ENCODE measurements at places on chromosomes 2 and 18.

DNA sequence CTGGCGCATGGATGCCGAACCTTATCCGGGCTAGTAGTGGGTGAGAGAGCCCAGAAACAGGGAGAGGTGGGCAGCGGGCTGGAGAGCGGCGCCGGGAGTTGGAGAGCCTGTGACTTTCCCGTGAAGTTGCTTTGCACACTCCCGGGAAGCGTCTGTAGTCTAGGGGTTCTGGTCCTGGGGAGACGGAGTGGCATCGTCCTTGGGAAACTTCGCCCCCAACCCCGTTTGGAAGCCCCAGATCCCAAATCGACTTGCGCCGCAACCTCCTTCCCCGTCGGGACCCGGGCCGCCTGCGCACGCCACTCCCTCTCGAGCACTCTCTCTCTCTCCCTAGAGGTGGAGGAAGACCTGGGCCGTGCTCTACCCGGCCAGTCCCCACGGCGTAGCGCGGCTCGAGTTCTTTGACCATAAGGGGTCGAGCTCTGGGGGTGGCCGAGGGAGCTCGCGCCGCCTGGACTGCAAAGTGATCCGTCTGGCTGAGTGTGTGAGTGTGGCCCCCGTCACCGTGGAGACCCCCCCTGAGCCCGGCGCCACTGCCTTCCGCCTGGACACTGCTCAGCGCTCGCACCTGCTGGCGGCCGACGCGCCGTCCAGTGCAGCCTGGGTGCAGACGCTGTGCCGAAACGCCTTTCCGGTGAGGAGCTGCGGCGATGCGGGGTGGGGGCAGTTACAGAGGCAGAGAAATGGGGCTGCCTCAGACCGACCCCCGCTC, 456 bp downstream of the DOK1 start:
- DNase-seq = peak; percentile 65

GRCh38 chr2:190534310-190535120, at the start of gene NEMP2:
Gene NEMP2 (minus strand): TSS chr2:190534722. CDS start chr2:190534655, 67 bp downstream.
- DNase-seq = peak; percentile 91

- DNase-seq = no peak
Measured at GRCh38 chr2:241535871-241536655, 22.5 kb upstream of the BOK start.

- DNase-seq = no peak
Measured at GRCh38 chr2:105806996-105807395, 62.3 kb downstream of the NCK2 start.

DNA sequence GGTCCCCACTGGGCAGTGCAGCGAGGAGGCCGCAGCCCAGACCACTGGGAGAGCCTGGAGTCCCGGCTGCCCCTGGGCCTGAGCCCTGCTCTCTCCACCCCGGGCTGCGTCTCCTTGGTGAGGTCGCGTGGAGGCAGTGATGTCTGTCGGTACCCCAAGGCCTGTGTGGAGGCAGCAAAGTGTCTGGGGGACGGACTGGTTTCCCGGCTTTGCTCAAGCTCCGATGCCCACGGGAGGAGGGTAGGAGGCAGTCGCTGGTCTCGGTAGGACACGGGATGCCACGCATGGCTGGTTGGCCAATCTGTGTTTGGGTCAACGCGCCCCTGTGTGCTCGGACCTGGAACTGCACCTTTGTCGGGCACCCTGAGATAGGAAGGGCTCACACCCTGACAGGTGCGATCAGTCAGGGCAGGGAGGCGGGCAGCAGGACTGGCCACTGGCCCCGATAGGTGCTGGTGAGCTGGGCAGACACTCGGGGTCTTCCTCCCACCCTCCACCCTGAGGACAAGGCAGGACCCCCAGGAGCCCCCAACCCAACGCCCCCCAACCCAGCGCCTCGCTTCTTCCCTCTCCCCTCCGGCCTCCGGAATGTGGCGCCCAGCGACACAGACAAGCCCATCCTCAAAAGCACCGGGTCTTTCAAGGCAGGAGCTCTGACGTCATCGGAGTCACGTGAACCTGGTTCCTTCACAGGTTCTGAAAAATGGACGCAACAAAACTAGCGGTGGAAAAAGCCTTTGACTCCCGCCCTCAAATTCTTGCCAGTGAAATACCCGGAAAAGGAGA, 288.6 kb downstream of the NDUFA10 start:
- DNase-seq = peak; percentile 19

DNA sequence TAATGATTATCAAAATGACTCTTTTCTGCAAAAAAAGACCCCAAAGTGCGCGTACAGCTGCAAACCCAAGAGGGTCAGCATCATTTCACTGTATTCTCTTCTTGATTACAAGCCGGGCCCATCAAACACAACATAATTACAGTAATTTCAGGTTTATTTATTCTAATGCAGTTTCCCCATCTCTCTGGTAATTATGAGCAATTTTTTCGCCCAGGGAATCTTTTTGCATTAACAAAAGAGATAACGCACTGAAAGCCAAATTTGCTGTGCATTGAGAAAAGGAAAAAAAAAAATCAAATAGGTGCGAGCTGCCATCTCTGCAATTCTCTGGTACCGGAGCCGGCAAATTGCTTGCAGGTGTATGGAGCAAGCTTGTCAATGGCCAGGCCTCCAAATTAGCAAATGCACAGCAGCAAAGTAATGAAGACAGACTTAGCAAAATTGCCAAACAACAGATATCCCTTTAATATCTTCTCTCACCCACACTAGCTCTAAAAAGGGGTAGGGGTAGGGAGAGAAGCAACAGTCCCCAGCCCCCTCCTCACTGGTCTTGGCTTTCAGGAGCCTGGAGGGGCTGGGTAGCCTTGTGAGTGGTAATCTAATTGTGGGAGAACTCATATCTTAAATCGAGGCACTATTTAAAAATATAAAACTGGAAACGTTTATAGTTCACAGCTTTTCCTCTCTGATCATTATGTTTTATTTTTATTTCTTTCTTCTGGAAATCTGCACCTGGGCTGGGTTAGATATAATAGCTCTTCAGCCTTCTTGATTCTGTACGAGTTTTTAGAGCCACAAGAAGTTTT, 6.7 kb downstream of the DLX1 start:
- no peak for DNase-seq

DNA sequence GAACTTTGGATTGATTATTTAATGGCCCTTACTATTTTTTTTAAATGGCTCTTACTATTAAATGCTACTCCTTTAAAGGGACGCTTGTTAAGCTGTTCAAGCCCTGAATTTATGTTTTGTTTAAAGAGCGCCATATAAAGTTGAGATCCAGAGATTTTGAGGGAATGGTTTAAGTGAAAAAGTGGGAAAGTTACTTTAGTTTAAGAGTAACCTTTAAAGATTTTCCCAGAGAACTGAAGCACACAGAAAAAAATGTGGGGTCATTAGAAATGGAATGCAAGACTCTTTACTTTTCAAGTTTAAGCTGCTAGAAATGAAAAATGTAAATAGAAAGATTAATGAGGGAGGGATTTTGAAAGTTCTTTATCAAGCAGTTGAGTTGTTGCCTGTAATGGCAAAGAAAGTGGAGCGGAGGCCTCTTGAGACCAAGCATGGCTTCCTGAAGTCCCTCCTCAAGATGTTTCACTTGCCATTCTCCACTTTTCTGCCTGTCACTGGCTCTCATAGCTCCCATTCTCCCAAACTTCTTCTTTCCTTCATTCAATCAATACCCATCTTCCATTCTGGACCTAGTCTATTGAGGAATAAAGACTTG, 93.2 kb downstream of the KCNS3 start:
- DNase-seq = no peak

- no peak for DNase-seq
Measured at GRCh38 chr2:107525406-107525805, 301.3 kb upstream of the RGPD4 start.

GRCh38 chr2:214376618-214377285, 34.1 kb upstream of the VWC2L start:
- DNase-seq = no peak

GRCh38 chr2:169034256-169034655, 3.1 kb upstream of the ABCB11 start:
- DNase-seq = no peak

DNA sequence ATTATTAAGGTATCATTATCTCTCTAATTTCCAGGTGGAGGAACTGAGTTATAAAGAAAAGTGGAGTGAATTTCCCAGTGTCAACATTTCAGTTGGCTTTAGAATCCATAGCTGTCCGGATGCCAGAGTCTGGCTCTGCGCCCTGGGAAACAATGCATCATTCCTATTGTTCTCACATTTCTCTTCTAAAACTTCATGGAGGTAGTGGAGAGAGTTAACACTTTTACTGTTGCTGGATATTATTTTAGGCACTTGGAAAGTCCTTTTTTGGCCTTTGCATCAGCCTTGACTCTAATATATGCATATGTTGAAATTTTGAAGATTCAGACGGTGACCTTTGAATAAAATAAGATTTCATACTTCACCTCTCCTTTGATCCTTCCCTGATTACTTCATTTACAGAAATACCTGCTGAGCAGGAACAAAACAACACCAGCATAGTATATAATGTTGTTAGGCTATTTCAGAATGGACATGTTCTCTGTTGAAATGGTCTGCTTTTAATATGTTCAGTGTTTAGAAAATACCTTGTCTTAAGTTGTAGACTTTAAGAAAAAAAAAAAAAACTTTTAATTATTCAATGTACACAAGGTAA, 148.8 kb downstream of the EPHA4 start:
- no peak for DNase-seq

- no peak for DNase-seq
Measured at GRCh38 chr2:67243919-67244318, 153.2 kb upstream of the ETAA1 start.

DNA sequence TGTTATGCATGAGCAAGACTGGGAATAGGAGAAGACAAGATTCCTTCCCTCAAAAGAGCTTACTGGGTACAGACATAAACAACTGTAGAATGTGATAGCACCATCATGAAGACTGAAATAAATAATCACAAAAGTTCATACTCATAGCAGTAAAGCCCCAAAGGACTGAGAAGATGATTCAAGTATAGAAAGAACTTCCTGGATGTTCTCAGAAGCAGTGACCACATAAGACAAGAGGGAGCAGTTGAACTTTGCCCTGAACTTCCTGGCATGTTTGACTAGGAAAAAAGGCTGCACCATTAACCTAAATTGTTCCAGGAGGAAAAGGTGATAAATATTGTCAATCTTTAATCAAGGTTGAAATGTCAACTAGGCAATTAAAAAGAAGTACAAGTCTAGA, 57.8 kb upstream of the CCDC141 start:
- no peak for DNase-seq

GRCh38 chr2:48227617-48228344, 302.2 kb upstream of the STON1 start:
- DNase-seq = no peak

GRCh38 chr18:58190842-58191530, 147.0 kb downstream of the NEDD4L start:
- DNase-seq = peak; percentile 85

DNA sequence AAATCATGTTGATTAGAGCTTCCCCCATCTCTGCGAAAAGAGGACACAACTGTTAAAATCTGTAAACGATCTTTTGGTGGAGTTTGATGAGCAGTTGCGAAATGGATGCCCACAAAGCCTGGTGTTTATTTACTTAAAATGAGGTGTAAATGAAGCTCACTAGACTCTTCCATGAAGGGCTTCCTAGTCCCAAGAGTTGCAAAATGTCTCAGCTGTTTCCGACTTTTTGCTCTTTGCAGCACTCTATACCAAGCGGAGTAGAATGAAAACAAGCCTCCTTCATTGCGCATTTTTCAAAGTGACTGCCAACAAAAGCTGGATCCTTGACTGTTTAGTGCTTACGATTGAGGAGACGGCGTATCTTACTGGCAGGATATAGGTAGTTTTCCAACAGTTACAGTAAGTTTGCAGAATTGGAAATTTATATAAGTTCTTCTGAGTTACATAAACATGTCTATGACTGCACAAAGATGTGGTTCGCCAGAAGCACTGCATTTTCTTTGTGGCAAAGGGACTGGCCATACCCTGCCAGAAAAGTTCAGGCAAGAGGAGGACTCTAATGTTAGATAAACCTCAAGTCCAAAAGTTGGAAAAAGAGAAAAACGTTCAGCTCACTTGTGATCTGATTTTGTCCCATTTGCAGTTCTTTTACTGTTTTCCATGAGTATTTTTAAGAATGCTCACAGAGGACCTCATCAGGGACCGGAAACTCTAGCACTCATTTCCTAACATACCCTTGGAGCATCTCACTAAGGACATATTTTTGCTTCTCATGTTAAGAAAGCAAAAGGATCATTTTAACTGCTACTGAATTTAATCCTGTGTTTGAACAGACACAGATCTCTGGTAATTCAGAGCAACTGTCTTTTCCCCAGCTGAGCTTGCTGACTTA, 42.7 kb downstream of the COLEC12 start:
- DNase-seq = no peak

GRCh38 chr2:15617778-15618448, 26.2 kb downstream of the DDX1 start:
- DNase-seq = no peak

GRCh38 chr2:186946896-186947467, 98.0 kb upstream of the ZSWIM2 start:
- DNase-seq = no peak

GRCh38 chr2:9167718-9168657, 38.6 kb upstream of the ASAP2 start:
- no peak for DNase-seq

DNA sequence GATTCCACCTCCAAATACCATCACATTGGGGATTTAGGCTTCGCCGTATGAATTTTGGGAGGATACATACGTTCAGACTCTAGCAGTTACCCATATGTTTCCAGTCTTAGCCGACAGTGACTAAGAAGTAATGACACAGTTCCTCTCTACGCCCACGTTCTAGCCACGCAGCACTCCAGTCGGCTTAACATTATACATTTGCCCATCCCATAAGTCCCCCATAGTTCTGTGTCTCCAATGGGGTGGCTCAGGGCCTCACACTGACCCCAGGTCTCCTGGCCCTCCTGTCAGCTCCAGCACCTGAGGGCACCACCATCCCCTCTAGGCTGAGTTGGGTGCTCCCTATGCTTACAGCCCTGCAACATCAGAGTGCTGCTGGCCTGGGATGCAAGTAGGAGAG, 18.4 kb upstream of the CNDP2 start:
- DNase-seq = no peak

- DNase-seq = peak; percentile 88
Measured at GRCh38 chr2:121080013-121080772, 204.8 kb downstream of the TFCP2L1 start.

DNA sequence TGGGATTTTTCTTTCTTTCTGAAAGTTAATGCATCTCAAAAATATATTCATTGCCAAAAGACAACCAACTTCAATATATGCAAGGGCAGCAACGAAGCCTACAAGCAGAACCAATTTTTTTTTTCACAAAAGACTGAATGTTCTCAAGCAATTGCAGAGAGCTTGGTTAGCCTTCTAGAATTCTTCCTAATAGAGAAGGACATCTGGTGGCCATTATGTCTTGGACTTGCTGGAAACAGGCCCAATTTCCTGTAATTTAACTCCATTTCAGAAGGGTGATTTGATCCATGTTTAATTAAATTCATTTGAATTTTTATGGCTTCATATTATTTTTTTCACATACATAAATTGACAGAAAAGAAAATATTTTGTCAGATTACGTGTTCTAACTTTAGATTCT, 208.0 kb downstream of the TPGS2 start:
- DNase-seq = no peak

All from NCI-H82 (cell line).